Subcutaneous preadipocyte (primary cell): ENCODE measurements at places on chromosomes 1 and 21. TPM values are rescaled to one million over a fixed set of nuclear protein-coding genes. Genes with fewer than 3 reads are reported as not detected.

The GNAT2 gene
- total RNA-seq, result not detected in 2 replicates

The FCRL1 gene
- total RNA-seq, result not detected in 2 replicates

The PRAMEF18 gene
- total RNA-seq, result not detected in 2 replicates

The TYW3 gene
- 18.7 and 22.9 TPM in 2 replicates for total RNA-seq

The KIF21B gene
- under 0.01 TPM in 2 replicates for total RNA-seq

The VASH2 gene
- under 0.01 TPM in 2 replicates for total RNA-seq

The NPL gene
- 1.4 and 5.1 TPM in 2 replicates for total RNA-seq

The WDR64 gene
- not detected in 2 replicates for total RNA-seq

The IFI44L gene
- total RNA-seq, result 13.6 and 15.2 TPM in 2 replicates

The COL11A1 gene
- 0.20 and 0.37 TPM in 2 replicates for total RNA-seq

The GRHL3 gene
- not detected in 2 replicates for total RNA-seq

The S100A7 gene
- not detected in 2 replicates for total RNA-seq

The FAM72C gene
- total RNA-seq, result under 0.01 and 1.2 TPM in 2 replicates

The ANGPTL3 gene
- total RNA-seq, result under 0.01 TPM in 1 of 2 replicates, not detected in the other

The RHD gene
- under 0.01 TPM in 1 of 2 replicates, not detected in the other for total RNA-seq

The CHRNB2 gene
- under 0.01 TPM in 1 of 2 replicates, not detected in the other for total RNA-seq

The ADAM30 gene
- not detected in 2 replicates for total RNA-seq

The SPRR1A gene
- not detected in 2 replicates for total RNA-seq

The C2CD2 gene
- 27.2 and 52.6 TPM in 2 replicates for total RNA-seq

The PRAMEF13 gene
- not detected in 2 replicates for total RNA-seq

The ITGB2 gene
- not detected in 2 replicates for total RNA-seq

The CRYBG2 gene
- not detected in 2 replicates for total RNA-seq

The LCE3E gene
- total RNA-seq, result not detected in 2 replicates

The CFHR2 gene
- not detected in 2 replicates for total RNA-seq

The RABGGTB gene
- total RNA-seq, result 93.0 and 104 TPM in 2 replicates

The F13B gene
- not detected in 2 replicates for total RNA-seq

The TCHHL1 gene
- total RNA-seq, result not detected in 2 replicates

The ZNF326 gene
- total RNA-seq, result 7.7 and 8.4 TPM in 2 replicates

The TNNT2 gene
- not detected in 2 replicates for total RNA-seq

The PLA2G2D gene
- not detected in 2 replicates for total RNA-seq

The OR10J1 gene
- total RNA-seq, result not detected in 2 replicates

The CNR2 gene
- not detected in 2 replicates for total RNA-seq

The LEPROT gene
- 39.1 and 44.8 TPM in 2 replicates for total RNA-seq

The ERG gene
- under 0.01 and 0.39 TPM in 2 replicates for total RNA-seq

The SGIP1 gene
- 6.8 and 8.8 TPM in 2 replicates for total RNA-seq

The RPS8 gene
- 928 and 1,821 TPM in 2 replicates for total RNA-seq

The PRRX1 gene
- total RNA-seq, result 384 and 523 TPM in 2 replicates

The ISG15 gene
- 45.6 and 47.1 TPM in 2 replicates for total RNA-seq

The OR2L13 gene
- total RNA-seq, result not detected in 2 replicates

The SLC16A4 gene
- 6.3 and 11.0 TPM in 2 replicates for total RNA-seq

The ST3GAL3 gene
- 18.7 and 20.7 TPM in 2 replicates for total RNA-seq

The EPHX1 gene
- total RNA-seq, result 26.0 and 41.2 TPM in 2 replicates

The CCDC27 gene
- total RNA-seq, result not detected in 2 replicates

The BATF3 gene
- 3.1 and 4.0 TPM in 2 replicates for total RNA-seq

The MRPS15 gene
- 86.0 and 96.2 TPM in 2 replicates for total RNA-seq

The CLCA2 gene
- total RNA-seq, result 0.39 and 1.8 TPM in 2 replicates
